ENCODE measurements at places on chromosomes 2 and 18.

GRCh38 chr2:17441790-17442189 lies 76.5 kb downstream of the RAD51AP2 start:
- DNase-seq: no peak

- no peak for DNase-seq
Measured at GRCh38 chr18:25075783-25076182, 276.2 kb downstream of the ZNF521 start.

- DNase-seq: no peak
Measured at GRCh38 chr2:15311201-15311907, 249.8 kb downstream of the NBAS start.

- DNase-seq: no peak
Measured at GRCh38 chr2:37361994-37362698, 17.7 kb downstream of the QPCT start.

DNA sequence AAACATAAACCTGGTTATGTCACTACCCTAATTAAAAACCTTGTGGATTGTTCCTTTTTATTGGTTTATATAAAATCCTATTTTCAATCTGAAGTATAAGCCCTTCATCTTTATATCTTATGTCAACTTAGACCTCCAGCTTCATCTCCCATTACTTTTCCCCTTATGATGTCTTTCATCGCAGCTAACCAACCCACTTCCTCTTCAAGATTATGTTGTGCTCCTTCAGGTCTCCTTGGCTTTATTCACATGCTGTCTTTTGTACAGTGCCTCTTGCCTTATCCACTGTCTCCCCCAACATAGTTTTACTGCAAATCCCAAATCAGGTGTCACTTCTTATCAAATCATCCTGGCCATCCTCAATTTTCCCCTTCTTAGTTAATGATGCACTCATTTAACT lies 25.9 kb downstream of the MBD5 start:
- DNase-seq: no peak

DNA sequence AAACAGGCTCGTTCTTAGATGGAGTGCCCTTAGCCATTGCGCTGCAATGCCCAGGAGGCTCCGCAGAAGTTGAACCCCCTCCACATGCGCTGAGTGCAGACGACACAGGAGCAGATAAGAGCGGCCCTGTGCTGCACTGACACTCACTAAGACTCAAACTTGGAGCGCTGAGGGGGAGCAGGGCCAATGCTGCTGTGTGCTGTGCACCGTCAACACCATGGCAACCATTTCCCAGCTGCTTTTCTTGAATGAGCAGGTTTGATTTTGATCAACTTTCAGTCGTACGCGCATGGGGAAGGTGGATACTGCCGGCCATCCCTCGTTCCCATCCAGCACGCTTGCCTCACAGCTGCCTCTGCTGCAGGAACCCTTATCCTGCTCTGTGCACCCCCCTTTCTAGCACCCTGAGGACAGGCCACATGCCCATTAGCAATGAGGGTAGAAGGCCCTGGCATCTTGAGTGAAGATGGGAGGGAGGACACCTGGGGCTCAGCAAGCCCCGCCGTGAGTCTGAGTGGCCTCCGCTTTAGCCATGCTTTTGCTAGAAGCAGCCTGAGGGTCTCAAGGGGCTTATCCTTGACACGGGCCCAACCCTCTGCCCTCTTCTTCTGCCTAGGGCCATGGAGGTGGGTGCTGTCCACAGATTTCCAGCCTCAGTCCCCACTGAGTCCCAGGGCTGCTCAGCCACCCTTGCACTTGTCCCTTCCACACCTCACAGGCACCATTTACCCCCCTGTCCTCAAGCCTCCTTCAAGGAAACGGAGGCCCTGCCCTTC lies 271.9 kb downstream of the PHLPP1 start:
- DNase-seq: no peak

Data from cortex of kidney (tissue), 1 donor.